Mesendoderm (in vitro differentiated cells): ENCODE measurements at places on chromosomes 12 and 14.
A peak's percentile ranks its signal among the peaks of the same experiment; 100 is the strongest.

- DNase-seq: no peak
Observed at GRCh38 chr12:8827551-8828256, 5.3 kb downstream of the A2ML1 start.

DNA sequence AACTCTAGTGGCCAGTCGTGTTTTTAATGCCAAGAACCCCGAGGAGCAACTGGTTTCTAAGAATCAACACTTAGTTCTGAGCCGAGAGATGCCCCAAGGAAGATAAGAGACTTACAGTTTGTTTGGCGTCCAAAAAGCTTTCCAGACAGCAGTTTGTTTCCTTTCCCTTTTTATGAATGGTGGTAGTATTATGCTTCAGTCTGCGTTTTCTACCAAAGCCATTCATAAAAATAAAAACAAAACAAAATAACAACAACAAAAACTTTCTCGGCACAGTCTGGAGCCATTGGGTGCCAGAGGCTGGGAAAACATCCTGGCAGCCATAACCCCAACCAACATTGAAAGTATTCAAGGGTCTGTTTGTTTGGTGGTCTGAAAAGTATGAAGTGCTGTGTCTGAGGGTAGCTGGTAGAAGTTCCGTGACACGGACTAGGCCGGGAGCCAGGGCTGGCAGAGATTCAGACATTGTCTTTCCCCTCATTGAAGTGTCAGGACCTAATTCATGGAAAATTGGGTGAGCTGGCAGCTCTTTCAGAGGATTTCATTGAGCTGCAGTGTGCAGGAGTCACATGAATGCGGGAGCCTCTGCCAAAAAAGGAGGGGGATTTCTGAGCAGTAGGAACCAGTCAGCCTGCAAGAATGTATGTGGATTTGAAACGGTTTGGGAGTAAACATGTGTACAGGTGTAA, 124.2 kb downstream of the HMGA2 start:
- DNase-seq: no peak

GRCh38 chr14:56126637-56126913, 8.4 kb downstream of the PELI2 start:
- DNase-seq: no peak

GRCh38 chr12:64781280-64782190, 22.3 kb upstream of the GNS start:
- DNase-seq: peak; percentile 32

DNA sequence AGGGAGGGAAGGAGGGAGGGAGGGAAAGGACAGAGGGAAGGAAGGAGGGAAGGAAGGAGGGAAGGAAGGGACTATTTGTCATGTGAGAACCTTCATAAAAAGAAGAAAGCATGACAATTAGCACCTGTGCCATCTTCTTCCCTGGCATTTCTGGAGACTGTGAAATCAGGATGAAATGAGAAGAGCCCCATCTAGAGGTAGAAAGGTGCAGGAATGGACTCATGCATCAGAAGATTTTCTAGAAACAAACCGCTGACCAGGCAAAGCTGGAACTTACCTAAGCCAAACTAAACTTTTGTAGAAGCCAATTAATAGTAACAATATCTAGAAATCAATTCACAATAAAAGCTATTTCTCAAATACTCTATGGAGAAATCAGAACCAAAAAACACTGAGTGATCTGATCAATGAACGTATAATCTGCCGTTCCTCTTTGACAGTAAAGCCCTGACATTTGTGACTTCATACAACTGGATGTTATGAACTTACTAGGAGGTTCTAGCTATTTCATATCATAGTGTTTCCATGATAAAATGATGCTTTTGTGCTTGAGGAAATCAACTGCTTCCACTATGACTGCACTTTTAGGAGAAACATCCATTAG, 24.4 kb upstream of the CRACR2A start:
- DNase-seq: peak; percentile 46

GRCh38 chr14:92160619-92161018, 38.9 kb downstream of the CPSF2 start:
- no peak for DNase-seq

GRCh38 chr12:73935817-73936216, 601.8 kb upstream of the ATXN7L3B start:
- DNase-seq: peak; percentile 33

GRCh38 chr12:130480231-130480630, 142.5 kb downstream of the PIWIL1 start:
- DNase-seq: no peak

DNA sequence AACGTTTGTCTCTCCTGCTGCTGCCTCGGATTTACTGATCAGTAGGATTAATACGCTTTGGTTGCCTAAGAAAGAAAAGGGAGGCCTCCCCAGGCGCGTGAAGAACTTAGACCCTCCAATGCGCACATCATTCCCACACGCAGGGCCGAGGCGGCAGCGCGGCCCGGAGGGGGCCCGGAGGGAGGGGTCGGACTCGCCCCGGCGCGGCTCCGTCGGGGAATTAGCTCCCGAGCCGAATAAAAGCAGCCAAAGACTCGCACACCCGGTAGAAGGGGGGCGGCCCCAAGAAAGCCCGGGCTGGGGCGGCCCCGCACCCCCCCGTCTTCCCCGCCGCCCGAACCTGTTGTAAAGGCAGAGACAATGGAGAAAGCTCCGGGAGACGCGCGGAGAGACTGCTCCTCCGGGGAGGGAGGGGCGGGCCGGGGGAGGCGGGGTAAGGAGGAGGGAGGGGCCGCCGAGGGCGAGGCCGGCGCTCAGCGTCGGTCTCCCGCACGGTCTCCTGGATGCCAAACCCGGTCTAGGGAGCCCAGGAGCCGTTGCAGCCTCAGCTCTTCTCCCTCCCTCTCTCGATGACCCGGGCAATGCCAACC, at the start of gene NELL2:
TSS of gene NELL2 (minus strand) at position 362 of the 590 bp plus-strand sequence. CDS start 446 bp downstream, outside the sequence.
- peak; percentile 84 for DNase-seq

- DNase-seq: no peak
Observed at GRCh38 chr14:33359288-33359881, 420.7 kb downstream of the NPAS3 start.

- no peak for DNase-seq
Observed at GRCh38 chr12:48067250-48067938, 38.5 kb downstream of the SENP1 start.

- peak; percentile 65 for DNase-seq
Observed at GRCh38 chr12:1117970-1118563, 127.0 kb downstream of the ERC1 start.

DNA sequence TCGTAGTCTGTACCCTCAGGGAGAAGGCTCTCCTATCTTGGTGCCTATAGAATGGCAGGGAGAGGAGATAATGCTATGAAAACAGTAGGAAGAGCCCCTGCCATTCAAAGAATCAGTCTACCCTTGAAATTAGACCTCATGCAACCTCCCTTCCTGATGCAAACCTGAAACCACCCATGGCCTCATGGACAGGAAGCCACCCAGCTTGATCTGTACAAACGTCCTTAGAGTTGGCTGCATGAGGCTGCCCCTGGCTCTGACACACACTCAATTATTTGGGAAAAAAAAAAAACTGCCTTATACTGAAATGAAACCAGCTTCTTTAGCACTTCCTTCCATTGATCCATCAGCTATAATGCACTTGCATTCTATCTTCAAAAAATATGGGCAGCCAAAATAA, 116.6 kb upstream of the BCL2L14 start:
- no peak for DNase-seq

GRCh38 chr12:116916714-116917114, 6.0 kb downstream of the FBXW8 start:
- DNase-seq: peak; percentile 80

GRCh38 chr14:49879646-49880204, 13.2 kb upstream of the ARF6 start:
- peak; percentile 95 for DNase-seq

DNA sequence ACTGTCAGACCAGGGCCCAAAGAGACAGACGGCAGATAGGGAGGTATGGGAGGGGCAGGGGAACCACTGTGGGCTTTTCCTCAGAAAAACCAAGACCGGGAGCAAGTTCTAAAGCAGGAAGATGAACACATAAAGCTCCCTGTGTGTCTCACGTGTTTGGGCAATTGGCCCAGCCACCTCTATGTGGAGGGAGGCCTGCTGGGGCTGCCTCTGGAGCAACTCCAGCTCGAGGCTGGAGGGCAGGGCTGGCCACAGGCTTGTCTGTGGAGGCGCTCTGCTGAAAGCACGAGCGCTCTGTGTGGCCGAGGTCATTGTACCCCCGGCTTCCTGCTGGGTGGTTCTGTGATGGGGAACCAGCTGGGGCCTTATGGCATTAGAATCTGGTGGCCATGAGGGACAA, 36.4 kb downstream of the TRAFD1 start:
- no peak for DNase-seq

- DNase-seq: no peak
Observed at GRCh38 chr12:122944605-122945592, 21.4 kb downstream of the ABCB9 start.

DNA sequence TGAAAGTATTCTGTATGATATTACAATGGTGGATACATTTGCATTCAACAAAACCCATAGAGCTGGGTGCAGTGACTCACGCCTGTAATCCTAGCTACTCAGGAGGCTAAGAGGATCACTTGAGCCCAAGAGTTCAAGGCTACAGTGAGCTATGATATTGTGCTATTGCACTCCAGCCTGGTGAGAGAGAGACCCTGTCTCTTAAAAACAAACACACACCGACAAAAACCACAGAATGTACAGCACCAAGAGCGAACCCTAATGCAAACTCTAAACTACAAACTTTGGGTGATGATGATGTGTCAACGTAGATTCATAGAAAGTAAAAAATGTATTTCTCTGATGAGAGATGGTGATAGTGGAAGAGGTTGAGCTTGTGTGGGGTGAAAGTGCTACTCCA, 8.6 kb downstream of the CAPRIN2 start:
- no peak for DNase-seq

- DNase-seq: no peak
Observed at GRCh38 chr12:67482751-67483661, 165.5 kb upstream of the DYRK2 start.

DNA sequence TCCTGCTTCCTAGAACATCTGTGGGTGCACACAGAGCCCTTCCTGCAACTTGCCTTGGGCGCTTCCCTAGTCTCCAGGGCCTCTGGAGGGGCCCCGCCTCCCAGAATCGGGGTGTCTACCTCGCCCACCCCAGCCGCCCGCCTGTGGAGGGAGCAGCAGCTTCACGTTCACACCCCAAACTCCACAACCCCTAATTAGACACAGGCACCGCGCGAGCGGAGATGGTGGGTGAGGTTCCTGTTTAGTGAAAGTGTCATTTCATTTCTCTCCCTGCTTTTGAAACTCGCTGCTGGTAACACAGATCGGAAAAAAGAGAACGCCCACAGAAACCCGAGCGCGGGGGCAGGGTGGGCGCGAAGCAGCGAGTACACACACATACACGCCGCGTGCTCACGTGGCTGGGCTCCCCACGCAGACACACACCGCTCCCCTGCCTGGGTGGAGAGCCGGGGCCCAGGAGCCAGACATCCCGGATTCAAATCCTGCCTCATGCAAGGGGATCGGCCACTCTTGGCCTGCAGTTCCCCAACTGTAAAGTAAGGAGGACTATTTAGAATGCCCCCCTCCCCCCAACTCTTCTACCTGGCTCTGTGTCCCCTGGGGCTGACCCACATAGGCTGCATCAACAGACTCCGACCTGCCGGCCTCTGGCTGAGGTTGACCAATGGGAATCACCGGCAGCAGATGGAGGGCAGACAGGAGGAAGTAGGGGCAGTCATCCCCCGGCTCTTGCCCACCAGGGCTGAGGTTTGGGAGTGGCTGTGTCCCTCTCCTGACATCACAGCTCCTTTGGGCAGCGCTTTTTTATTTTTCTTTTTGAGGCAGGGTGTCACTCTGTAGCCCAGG, 79.2 kb upstream of the NCOR2 start:
- no peak for DNase-seq

DNA sequence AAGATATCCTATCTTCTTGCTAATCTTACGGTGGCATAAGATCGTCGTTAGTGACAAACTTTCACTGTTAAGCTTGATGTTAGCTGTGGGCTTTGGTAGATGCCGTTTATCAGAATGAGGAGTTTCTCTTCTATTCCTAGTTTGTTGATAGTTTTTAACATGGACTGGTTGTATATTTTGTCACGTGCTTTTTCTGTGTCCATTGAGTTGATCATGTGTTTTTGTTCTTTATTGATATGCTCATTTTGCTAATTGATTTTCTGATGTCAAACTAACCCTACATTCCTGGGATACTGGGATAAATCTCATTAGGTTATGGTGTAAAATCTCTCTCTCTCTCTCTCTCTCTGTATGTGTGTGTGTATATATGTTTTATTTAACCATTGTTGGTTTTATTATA, 545.1 kb downstream of the AACS start:
- DNase-seq: no peak

DNA sequence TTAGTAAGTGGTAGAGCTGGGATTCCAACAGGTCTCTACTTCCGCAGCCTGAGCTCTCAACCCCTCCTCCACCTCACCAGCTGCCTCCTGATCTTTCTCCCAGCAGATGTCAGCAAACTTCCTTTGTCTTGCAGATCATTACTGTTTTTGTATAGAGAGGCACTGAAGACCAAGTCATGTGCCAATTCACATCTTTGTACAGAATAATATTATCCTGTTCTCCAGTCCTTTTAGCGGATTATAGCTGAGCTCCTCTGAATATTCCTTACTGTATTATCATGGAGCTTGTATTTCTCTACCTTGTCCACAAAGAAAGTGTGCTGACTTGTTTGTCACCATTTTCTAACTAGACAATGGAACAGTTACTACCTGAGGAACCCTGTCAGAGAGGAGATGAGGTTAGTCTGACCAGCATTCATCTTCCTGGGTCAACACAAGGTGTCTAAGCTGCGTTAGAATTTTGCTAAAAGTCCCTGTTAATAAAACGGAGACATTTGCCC, 142.3 kb upstream of the ARHGAP5 start:
- DNase-seq: peak; percentile 89

DNA sequence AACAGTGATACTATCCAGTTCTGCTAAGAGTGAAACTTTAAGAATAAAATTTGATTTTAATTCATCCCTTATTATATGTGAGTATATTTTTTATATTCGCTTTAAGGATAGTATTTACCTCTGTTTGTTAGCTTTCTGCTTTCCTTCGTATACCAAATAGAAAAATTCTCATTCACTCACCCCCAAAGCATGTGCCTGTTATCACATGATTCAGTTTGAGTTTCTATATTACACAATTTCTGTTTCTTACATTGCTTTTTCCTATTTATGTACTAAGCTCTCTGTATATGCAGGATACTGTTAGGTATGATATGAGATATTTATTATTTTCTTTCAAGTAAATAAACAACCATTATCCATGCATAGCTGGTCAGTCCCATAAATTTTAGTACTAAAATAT, 275.2 kb downstream of the FBXL14 start:
- DNase-seq: no peak

- DNase-seq: no peak
Observed at GRCh38 chr12:4984344-4984743, 59.3 kb upstream of the KCNA5 start.

GRCh38 chr14:88975043-88975830, 150.8 kb downstream of the TTC8 start:
- DNase-seq: no peak

GRCh38 chr14:57189070-57189469, 79.6 kb downstream of the EXOC5 start:
- DNase-seq: peak; percentile 14

DNA sequence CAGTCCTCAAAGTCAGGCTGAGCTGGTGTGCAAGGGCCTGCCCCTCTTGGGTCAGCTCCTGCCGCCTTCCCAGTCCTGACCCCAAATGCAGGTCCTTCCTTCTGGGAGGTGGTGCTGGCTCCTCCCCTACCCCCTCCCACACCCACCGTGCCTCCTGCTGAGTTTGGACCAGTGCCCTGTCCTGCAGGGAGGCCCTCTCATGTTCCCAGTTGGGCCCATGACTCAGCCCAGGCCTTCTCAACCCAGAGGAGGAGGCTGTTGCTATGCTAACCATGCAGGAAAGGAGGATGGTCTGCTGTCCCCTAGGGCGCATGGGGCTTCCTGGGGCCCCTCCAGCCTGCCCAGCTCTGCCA, 4.4 kb downstream of the ZBTB42 start:
- no peak for DNase-seq
